ENCODE measurements at places on chromosomes 13 and 19. TPM values are rescaled to one million over a fixed set of nuclear protein-coding genes. Genes with fewer than 3 reads are reported as not detected.

DNA sequence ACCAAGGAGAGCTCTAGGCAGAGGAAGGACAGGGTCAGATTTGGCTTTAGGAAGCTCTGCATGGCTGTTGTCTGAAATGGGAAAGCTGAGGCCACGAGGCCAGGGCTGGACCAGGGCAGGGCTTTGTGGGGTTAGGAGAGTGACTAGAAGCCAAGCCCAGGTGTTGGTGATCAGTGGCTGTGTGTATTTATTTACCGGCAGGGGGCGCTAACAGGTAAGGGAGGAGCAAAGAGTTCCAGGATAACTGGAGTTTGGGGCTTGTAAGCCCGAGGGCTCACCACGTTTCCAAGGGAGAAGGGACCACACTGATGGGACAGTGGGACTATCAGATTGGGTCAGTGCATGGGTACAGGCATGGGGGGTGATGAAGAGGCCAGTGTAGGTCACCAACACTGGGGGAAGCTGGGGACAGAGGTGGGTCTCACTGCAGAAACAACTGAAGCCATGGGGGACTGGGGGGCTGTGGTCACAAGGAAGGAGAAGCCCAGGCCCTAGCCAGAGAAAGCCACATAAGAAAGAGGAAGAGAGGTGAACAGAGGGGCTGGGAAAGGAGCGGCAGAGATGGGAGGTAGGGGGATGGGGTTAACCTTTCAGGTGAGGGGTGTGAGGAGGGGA is 3.9 kb downstream of the TMEM147 start:
- H3K4me3 ChIP-seq, result no peak overlapping the region
- H3K27ac ChIP-seq, result no peak overlapping the region
- no peaks in the 10 kb centered on the region for H3K27me3 ChIP-seq
- H3K4me1 ChIP-seq, result peaks cover 24% of the 10 kb centered on the region
- DNase-seq, result peak; percentile 47
- no peaks in the 10 kb centered on the region for H3K36me3 ChIP-seq

- no peak overlapping the region for H3K27ac ChIP-seq
- H3K4me1 ChIP-seq, result peaks cover 27% of the 10 kb centered on the region
- no peaks in the 10 kb centered on the region for H3K27me3 ChIP-seq
- DNase-seq, result no peak
- H3K4me3 ChIP-seq, result no peak overlapping the region
- H3K36me3 ChIP-seq, result no peaks in the 10 kb centered on the region
Measured at GRCh38 chr13:28145049-28145448, 6.7 kb downstream of the PAN3 start.

GRCh38 chr19:38849860-38850435 is at the start of gene HNRNPL:
Gene HNRNPL, minus strand, starts transcription at chr19:38849986. Its CDS starts 20 bp downstream, at chr19:38849966.
- no peaks in the 10 kb centered on the region for H3K27me3 ChIP-seq
- peak within 1 kb of the TSS; percentile 100 for H3K27ac ChIP-seq
- peak within 1 kb of the TSS; percentile 95 for H3K4me3 ChIP-seq
- H3K36me3 ChIP-seq, result peaks cover 29% of the 10 kb centered on the region

GRCh38 chr13:109647053-109647452 is 139.3 kb downstream of the IRS2 start:
- no peak for DNase-seq
- H3K36me3 ChIP-seq, result no peaks in the 10 kb centered on the region
- H3K4me3 ChIP-seq, result no peak overlapping the region
- H3K4me1 ChIP-seq, result no peaks in the 10 kb centered on the region

DNA sequence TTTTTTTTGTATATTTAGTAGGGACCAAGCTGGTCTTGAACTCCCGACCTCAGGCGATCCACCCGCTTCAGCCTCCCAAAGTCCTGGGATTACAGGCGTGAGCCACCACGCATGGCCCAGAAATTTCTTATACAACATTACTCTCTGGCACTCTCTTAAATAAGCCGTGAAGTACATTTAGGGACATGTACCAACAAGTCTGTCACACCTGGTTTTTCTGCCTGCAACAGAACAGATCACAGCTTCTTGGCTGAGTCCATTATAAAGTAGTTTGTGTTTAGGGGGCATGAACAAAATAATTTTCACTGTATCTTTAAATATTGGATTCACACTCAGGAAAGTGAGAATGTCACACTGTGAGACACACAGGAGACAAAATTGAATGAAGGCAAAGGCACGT is 1567.3 kb downstream of the SLITRK5 start:
- H3K27ac ChIP-seq, result no peak overlapping the region
- no peak overlapping the region for H3K4me3 ChIP-seq
- DNase-seq, result no peak
- no peaks in the 10 kb centered on the region for H3K4me1 ChIP-seq
- H3K27me3 ChIP-seq, result no peaks in the 10 kb centered on the region
- H3K36me3 ChIP-seq, result no peaks in the 10 kb centered on the region

- peaks cover 70% of the 10 kb centered on the region for H3K27me3 ChIP-seq
- no peak for DNase-seq
- no peak within 1 kb of the TSS for H3K27ac ChIP-seq
- H3K4me1 ChIP-seq, result no peaks in the 10 kb centered on the region
- no peak within 1 kb of the TSS for H3K4me3 ChIP-seq
Measured at GRCh38 chr19:55443045-55443823, at the start of gene SHISA7. Gene SHISA7, minus strand, starts transcription at chr19:55443300. Its CDS starts 437 bp downstream, at chr19:55442863.

DNA sequence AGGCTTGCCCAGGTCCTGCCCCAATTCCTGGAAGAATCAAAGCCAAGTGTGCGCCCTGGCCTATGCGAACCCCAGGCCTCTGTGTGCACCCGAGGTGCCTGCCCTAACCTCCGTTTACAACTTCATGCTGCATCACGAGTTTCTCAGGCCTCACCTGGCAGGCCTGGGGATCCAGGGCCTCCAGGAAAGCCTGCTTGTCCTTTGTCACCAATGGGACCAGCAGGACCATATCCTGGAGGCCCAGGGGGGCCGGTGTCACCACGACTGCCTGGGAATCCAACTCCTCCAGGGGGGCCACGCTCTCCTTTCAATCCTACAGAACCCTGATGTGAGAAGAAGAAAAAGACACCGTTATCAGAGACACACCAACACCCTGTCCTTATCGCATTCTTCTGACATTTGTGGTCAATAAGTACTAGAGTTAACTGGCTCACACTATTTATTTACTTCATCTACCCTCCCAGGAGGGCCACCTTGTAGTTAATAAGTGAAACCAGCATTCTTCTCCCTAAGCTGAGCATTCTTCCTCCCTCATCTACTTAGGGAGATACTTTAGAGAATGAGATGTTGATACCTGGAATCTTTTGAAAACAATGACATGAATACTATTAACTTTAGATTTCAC is 120.6 kb downstream of the COL4A1 start:
- no peaks in the 10 kb centered on the region for H3K4me1 ChIP-seq
- H3K4me3 ChIP-seq, result no peak overlapping the region
- no peak for DNase-seq
- H3K36me3 ChIP-seq, result no peaks in the 10 kb centered on the region
- H3K27ac ChIP-seq, result no peak overlapping the region

DNA sequence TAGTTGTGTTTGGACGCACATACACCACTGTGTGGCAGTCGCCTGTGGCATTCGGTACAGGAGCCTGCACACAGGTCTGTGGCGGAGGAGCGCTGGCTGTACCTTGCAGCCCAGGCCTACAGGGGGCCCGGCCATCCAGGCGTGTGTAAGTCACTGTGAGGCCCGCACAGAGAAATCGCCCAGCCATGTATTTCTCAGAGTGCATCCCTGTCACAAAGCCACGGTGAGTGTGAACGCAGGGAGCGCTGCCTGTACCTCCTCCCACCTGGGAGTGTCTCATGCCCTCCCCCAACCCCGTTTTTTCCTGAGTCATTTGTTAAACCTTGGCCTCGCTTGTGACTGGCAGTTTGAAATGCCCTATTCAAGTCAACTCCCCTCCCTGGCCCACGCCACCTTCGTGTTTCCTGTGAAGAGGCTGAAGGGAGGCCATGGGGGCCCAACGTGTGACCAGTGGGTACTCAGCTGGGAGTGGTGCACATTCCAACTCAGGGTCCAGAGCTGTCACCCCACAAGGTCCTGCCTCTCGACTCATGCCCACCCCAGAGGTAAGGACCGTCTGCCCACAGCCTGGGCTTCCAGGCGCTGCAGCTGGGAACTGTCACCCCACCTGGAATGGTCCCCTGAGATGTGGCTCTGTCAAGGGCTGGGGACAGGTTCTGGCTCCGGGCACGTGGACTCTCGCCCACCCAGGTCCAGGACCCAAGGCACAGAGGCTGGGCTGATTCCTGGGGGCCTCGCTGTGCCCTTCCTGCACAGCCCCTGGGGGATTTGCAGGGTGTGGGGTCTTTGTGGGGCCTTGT is 11.6 kb upstream of the RASA3 start:
- H3K4me1 ChIP-seq, result peaks cover 13% of the 10 kb centered on the region
- no peak for DNase-seq
- H3K4me3 ChIP-seq, result no peak overlapping the region
- no peaks in the 10 kb centered on the region for H3K27me3 ChIP-seq
- no peaks in the 10 kb centered on the region for H3K36me3 ChIP-seq
- no peak overlapping the region for H3K27ac ChIP-seq

GRCh38 chr19:49080392-49080791 is 4.9 kb upstream of the SNRNP70 start:
- H3K27me3 ChIP-seq, result no peaks in the 10 kb centered on the region
- H3K27ac ChIP-seq, result no peak overlapping the region
- DNase-seq, result no peak
- H3K36me3 ChIP-seq, result no peaks in the 10 kb centered on the region
- H3K4me3 ChIP-seq, result no peak overlapping the region

- H3K27me3 ChIP-seq, result peaks cover 5% of the 10 kb centered on the region
- no peak overlapping the region for H3K27ac ChIP-seq
- no peak for DNase-seq
- no peaks in the 10 kb centered on the region for H3K4me1 ChIP-seq
Measured at GRCh38 chr19:33900817-33901216, 104.1 kb downstream of the KCTD15 start.

GRCh38 chr13:26037302-26037701 is 14.5 kb downstream of the SHISA2 start:
- H3K36me3 ChIP-seq, result no peaks in the 10 kb centered on the region
- no peaks in the 10 kb centered on the region for H3K4me1 ChIP-seq
- no peak for DNase-seq

DNA sequence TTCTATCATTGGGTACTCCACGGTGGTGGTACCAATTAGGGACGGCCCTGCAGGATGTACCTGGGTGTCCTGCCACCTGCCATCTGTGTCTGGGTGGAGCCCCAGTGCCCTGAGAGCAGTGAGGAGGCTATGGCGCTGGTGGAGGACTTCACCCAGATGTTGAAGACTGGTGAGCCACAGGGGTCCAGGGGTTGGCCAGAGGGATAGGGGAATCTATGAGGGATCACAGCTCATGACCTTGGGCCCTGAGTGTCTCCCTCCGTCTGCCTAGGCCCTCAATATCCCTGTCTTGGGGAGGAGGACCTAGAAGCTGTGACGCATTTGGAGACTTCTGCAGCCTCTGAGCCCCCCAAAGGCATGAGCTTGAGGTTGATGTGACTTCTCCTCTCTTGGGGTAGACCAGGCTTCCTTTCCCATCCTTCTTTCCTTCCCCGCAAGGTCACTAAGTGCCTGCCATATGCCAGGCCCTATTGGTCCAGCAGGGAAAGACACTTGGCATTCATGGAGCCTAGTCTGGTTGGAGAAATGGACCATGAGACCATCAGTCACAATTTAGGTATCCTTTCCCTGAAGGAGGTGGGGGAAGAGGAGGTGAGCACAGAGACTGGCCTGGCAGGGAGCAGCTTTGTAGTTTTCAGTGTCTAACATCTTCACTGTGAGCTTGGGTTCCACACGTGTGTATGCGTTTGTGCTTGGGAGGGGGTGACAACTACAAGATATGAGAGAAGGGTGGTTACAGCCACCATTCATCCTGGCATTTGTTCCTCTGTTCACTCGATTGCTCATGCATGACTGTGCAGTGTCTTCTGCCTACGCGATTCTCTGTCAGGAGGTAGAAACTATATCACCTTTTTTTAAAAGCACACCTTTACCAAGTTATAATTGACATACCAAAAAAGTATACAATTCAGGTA is 5.1 kb upstream of the MZF1 start:
- H3K4me1 ChIP-seq, result peaks cover 12% of the 10 kb centered on the region
- no peak overlapping the region for H3K4me3 ChIP-seq
- DNase-seq, result peak; percentile 10
- H3K36me3 ChIP-seq, result peaks cover 16% of the 10 kb centered on the region
- no peak overlapping the region for H3K27ac ChIP-seq

- no peaks in the 10 kb centered on the region for H3K27me3 ChIP-seq
- H3K27ac ChIP-seq, result no peak overlapping the region
- no peak for DNase-seq
- no peaks in the 10 kb centered on the region for H3K36me3 ChIP-seq
- no peaks in the 10 kb centered on the region for H3K4me1 ChIP-seq
Measured at GRCh38 chr13:65057986-65058385, 2172.2 kb downstream of the PCDH9 start.

DNA sequence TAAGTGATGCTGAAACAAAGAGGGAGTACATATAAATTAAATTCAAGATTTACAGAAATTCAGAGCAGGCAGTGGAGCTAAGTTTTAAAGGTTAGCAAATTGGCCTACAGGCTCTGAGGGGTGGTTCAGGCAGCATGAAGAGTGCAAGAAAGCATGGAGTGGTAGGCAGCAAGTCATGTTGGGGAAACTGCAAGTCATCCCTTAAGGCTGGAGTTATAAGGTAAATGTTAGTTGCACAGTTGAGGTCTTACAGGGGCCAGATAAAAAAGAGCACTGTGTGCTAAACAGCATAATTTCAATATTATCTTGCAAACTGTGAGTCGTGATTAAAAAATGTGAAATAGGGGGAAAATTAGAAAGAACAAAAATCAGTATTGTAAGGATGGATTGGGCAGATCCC is 106.2 kb downstream of the VWA8 start:
- no peaks in the 10 kb centered on the region for H3K4me1 ChIP-seq
- H3K4me3 ChIP-seq, result no peak overlapping the region
- no peak for DNase-seq

GRCh38 chr13:100209857-100210825 is 121.2 kb downstream of the PCCA start:
- H3K36me3 ChIP-seq, result peaks cover 4% of the 10 kb centered on the region
- H3K4me1 ChIP-seq, result no peaks in the 10 kb centered on the region
- no peak overlapping the region for H3K27ac ChIP-seq
- no peaks in the 10 kb centered on the region for H3K27me3 ChIP-seq

ZNF320 gene
- 2.5 TPM for total RNA-seq

GZMM gene
- 0.49 TPM for total RNA-seq

CYSLTR2 gene
- not detected for total RNA-seq

FDX2 gene
- 25.5 TPM for total RNA-seq

RGS9BP gene
- 10.6 TPM for total RNA-seq

PEX11G gene
- 1.4 TPM for total RNA-seq

LYL1 gene
- total RNA-seq, result 3.1 TPM

CERS1 gene
- total RNA-seq, result 1.1 TPM

CYP4F2 gene
- not detected for total RNA-seq

CACNG7 gene
- not detected for total RNA-seq
